ENCODE measurements at places on chromosomes 13 and 19. TPM values are rescaled to one million over a fixed set of nuclear protein-coding genes. Genes with fewer than 3 reads are reported as not detected.
A peak's percentile ranks its signal among the peaks of the same experiment; 100 is the strongest.

Gene DCT
- total RNA-seq, result 0.06 TPM

- no peak overlapping the region for H3K4me3 ChIP-seq
- no peaks in the 10 kb centered on the region for H3K27me3 ChIP-seq
- DNase-seq, result no peak
- H3K36me3 ChIP-seq, result no peaks in the 10 kb centered on the region
- no peak overlapping the region for H3K27ac ChIP-seq
These were observed 85.7 kb downstream of the CYSLTR2 start for GRCh38 chr13:48739386-48739964.

DNA sequence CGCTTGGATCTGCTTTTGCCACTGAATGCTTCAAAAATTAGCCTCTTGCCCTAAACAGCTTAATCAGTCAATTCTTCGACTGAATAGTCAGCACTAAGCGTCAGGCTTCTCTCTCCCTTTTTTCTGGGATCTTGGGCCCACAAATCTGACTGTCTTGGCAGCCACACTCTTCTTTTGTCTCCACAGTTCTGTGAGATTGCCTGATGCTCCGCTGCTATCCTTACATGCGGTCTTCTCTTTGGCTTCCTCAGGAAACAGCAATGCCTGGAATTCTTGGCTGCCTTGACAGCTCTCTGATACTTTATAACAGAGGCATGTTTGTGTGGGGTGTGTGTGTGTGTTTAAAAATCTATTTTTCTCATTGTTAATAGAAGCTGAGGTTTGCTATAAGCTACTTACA lies 32.6 kb downstream of the ERCC5 start:
- H3K4me3 ChIP-seq, result no peak overlapping the region
- no peaks in the 10 kb centered on the region for H3K36me3 ChIP-seq
- no peaks in the 10 kb centered on the region for H3K27me3 ChIP-seq
- no peaks in the 10 kb centered on the region for H3K4me1 ChIP-seq
- DNase-seq, result no peak

- no peaks in the 10 kb centered on the region for H3K27me3 ChIP-seq
- H3K4me3 ChIP-seq, result no peak overlapping the region
- no peak for DNase-seq
- H3K27ac ChIP-seq, result no peak overlapping the region
- no peaks in the 10 kb centered on the region for H3K36me3 ChIP-seq
These were observed 58.8 kb downstream of the SLC10A2 start for GRCh38 chr13:103007427-103007762.

GRCh38 chr13:37344056-37344455 lies 238.6 kb upstream of the CSNK1A1L start:
- no peaks in the 10 kb centered on the region for H3K36me3 ChIP-seq
- H3K27ac ChIP-seq, result no peak overlapping the region
- no peak for DNase-seq
- no peaks in the 10 kb centered on the region for H3K4me1 ChIP-seq
- H3K27me3 ChIP-seq, result no peaks in the 10 kb centered on the region

- no peaks in the 10 kb centered on the region for H3K27me3 ChIP-seq
- H3K4me3 ChIP-seq, result peak overlapping the region; percentile 63
- H3K4me1 ChIP-seq, result peaks cover 71% of the 10 kb centered on the region
- peak overlapping the region; percentile 90 for H3K27ac ChIP-seq
- no peak for DNase-seq
- H3K36me3 ChIP-seq, result no peaks in the 10 kb centered on the region
These were observed 997 bp upstream of the SAMD4B start for GRCh38 chr19:39341129-39341718.

- peak overlapping the region; percentile 84 for H3K27ac ChIP-seq
- peak overlapping the region; percentile 66 for H3K4me3 ChIP-seq
- peaks cover 17% of the 10 kb centered on the region for H3K4me1 ChIP-seq
- no peaks in the 10 kb centered on the region for H3K36me3 ChIP-seq
These were observed 47.1 kb downstream of the TGDS start for GRCh38 chr13:94548821-94549231.

Gene CHMP2A
- 120 TPM for total RNA-seq

- H3K4me1 ChIP-seq, result no peaks in the 10 kb centered on the region
- DNase-seq, result no peak
- H3K27me3 ChIP-seq, result no peaks in the 10 kb centered on the region
- H3K27ac ChIP-seq, result no peak overlapping the region
- no peak overlapping the region for H3K4me3 ChIP-seq
- no peaks in the 10 kb centered on the region for H3K36me3 ChIP-seq
These were observed 205.4 kb downstream of the PDS5B start for GRCh38 chr13:32791545-32792172.

Gene LYPD5
- 2.2 TPM for total RNA-seq

- H3K4me3 ChIP-seq, result peak overlapping the region; percentile 9
- no peaks in the 10 kb centered on the region for H3K27me3 ChIP-seq
- H3K36me3 ChIP-seq, result no peaks in the 10 kb centered on the region
- H3K27ac ChIP-seq, result peak overlapping the region; percentile 88
These were observed 6.4 kb upstream of the TPM4 start for GRCh38 chr19:16069813-16070365.

GRCh38 chr19:16771618-16772017 lies 52.0 kb downstream of the NWD1 start:
- no peaks in the 10 kb centered on the region for H3K4me1 ChIP-seq
- DNase-seq, result peak; percentile 72
- no peak overlapping the region for H3K27ac ChIP-seq
- H3K27me3 ChIP-seq, result no peaks in the 10 kb centered on the region

Gene CYP4F22
- total RNA-seq, result 0.15 TPM

DNA sequence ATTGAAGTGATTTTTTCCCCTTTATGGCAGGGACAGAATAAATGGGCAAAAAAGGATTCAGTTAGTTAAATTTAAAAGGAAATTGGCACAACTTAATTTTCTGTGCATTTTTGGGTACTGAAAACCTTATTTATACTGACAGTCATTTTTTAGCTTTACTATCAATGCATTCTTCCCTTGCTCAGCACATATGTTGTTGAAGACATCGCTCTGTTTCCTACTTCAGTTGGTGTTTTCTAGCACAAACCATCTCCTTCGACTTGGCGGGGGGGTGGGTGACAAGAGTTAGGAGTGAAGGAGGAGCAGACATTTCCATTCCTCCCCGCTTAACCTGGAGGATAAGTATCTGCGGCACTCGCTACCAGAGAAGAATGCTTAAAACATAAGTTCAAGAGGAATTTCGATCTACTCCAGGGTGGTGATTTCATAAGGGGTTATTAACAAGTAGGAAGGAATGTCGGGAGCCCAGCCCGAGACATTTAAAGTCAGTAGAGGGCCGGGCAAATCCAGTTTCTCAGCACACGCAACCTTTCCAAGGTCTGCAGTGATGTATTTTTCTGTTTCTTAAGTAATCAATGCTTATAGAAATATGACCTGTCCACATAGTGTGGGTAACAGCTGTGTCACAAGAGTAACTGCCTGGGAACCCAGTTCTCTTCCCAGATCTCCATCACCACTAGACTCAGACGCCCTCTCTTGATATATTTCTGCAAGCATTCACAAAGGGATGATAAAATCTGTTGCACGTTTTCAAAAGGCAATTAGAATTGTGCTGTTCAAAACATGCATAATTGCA lies 525.8 kb downstream of the MYO16 start:
- no peak for DNase-seq
- no peaks in the 10 kb centered on the region for H3K27me3 ChIP-seq
- no peaks in the 10 kb centered on the region for H3K4me1 ChIP-seq

DNA sequence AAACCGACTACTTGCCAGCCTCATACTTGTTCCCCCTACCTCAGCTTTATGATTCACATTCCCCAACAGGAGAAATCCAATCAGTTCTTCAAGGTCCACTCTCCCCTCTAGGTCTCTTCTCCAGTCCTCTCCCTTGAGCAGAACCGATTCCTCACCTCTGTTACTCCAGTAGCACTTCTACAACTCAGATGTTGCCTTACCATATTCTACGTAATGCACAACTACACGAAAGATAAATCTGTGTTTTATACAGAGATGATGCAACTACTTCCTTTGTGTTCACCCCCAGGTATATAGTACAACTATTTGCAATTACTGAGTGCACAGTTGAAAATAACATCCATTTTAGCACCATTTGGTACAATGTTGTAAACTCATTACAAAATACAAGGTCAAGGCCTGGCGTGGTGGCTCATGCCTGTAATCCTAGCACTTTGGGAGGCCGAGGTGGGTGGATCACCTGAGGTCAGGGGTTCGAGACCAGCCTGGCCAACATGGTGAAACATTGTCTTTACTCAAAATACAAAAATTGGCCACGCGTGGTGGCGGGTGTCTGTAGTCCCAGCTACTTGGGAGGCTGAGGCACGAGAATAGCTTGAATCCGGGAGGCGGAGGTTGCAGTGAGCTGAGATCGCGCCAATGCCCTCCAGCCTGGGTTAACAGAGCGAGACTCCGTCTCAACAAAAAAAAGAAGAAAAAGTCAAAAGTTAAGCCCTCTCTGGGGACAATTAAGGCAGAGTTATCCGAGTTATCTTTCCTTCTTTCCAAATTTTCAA lies 2.8 kb upstream of the WBP4 start:
- no peak for DNase-seq
- peak overlapping the region; percentile 74 for H3K4me3 ChIP-seq
- no peaks in the 10 kb centered on the region for H3K36me3 ChIP-seq

DNA sequence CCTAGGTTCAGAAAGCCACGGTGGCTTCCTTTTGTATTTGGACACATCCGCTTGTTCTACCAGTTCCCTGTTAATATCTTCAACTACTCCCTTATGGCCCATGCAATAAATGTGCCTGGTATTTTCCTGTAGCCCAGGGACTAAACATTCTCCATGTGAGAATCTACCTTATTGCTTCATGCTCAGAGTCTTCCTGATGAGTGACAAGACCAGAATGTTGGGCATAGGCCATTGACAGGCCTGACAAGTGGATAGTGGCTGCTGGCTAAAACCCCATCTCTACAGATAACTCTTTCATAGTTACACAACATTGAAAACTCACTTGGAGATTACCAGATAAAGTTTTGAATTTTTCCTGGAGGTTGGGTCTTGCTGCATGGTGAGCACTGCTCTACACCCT lies 449.9 kb downstream of the HS6ST3 start:
- H3K4me3 ChIP-seq, result no peak overlapping the region
- no peak overlapping the region for H3K27ac ChIP-seq
- H3K36me3 ChIP-seq, result no peaks in the 10 kb centered on the region
- H3K4me1 ChIP-seq, result no peaks in the 10 kb centered on the region
- DNase-seq, result no peak

GRCh38 chr13:20984879-20985278 lies 76.5 kb downstream of the LATS2 start:
- H3K27me3 ChIP-seq, result no peaks in the 10 kb centered on the region
- DNase-seq, result no peak

Gene PCDH9
- 11.6 TPM for total RNA-seq

GRCh38 chr13:36530050-36530789 lies 97.9 kb downstream of the CCNA1 start:
- no peak overlapping the region for H3K4me3 ChIP-seq
- H3K27me3 ChIP-seq, result no peaks in the 10 kb centered on the region
- H3K27ac ChIP-seq, result no peak overlapping the region

DNA sequence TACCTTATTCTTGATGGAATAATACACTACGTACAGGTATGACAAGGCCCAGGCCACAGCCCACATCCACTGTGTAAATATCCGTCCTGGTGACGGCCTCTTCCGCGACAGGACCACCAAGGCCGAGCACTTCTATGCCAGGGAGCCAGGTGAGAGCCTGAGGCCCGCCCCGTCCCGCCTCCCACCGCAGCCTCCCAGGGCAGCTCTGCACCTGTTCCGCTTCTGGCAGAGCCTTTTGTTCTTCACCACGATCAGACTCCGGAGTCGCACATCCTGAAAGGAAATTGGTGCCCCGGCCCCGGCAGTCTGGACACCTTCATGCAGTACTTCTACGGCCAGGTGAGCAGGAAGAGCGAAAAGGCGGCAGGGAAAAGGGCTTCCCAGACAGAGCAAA lies 10.6 kb upstream of the ZNF358 start:
- no peak for DNase-seq
- no peaks in the 10 kb centered on the region for H3K36me3 ChIP-seq
- H3K4me3 ChIP-seq, result peak overlapping the region; percentile 30
- no peak overlapping the region for H3K27ac ChIP-seq
- peaks cover 43% of the 10 kb centered on the region for H3K4me1 ChIP-seq

GRCh38 chr19:17183271-17183761 lies 31.8 kb upstream of the USE1 start:
- H3K36me3 ChIP-seq, result no peaks in the 10 kb centered on the region
- H3K27me3 ChIP-seq, result no peaks in the 10 kb centered on the region
- no peak for DNase-seq
- H3K4me3 ChIP-seq, result no peak overlapping the region

Gene UBE2L5
- not detected for total RNA-seq

Gene DUS3L
- 15.8 TPM for total RNA-seq

- H3K4me1 ChIP-seq, result no peaks in the 10 kb centered on the region
- no peak overlapping the region for H3K27ac ChIP-seq
- H3K27me3 ChIP-seq, result no peaks in the 10 kb centered on the region
- H3K4me3 ChIP-seq, result no peak overlapping the region
- DNase-seq, result no peak
- no peaks in the 10 kb centered on the region for H3K36me3 ChIP-seq
These were observed 56.9 kb downstream of the RFC3 start for GRCh38 chr13:33874871-33875270.

DNA sequence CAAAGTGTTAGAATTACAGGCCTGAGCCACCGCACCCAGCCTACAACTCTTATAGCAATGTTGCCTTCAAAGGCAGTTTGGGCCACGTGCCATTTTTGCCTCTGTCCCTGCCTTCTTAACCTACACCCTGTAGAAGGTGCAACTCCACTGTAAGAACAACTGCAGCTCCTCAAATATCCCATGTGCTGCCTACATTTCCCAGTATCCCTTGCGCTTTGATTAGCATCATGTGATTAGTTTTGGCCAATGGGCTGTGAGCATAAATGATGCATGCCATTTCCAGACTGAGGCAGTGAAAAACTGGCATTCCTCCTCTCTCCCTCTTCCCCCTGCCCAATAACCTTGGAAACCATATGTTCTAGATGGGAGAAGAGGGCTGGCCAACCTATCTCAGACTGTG lies 75.2 kb upstream of the MRI1 start:
- H3K4me1 ChIP-seq, result no peaks in the 10 kb centered on the region
- H3K27me3 ChIP-seq, result peaks cover 6% of the 10 kb centered on the region
- H3K4me3 ChIP-seq, result no peak overlapping the region
- no peak for DNase-seq
- H3K27ac ChIP-seq, result no peak overlapping the region

Gene TMEM145
- total RNA-seq, result 0.32 TPM

- DNase-seq, result no peak
- no peaks in the 10 kb centered on the region for H3K36me3 ChIP-seq
- no peak overlapping the region for H3K4me3 ChIP-seq
- no peaks in the 10 kb centered on the region for H3K27me3 ChIP-seq
These were observed 40.2 kb downstream of the OLFM4 start for GRCh38 chr13:53068585-53069520.

Gene RNF225
- total RNA-seq, result 3.2 TPM

Gene DOCK6
- 97.9 TPM for total RNA-seq

GRCh38 chr19:49713236-49713845 lies 22.4 kb downstream of the CPT1C start:
- no peaks in the 10 kb centered on the region for H3K36me3 ChIP-seq
- DNase-seq, result no peak
- no peak overlapping the region for H3K27ac ChIP-seq
- H3K4me1 ChIP-seq, result no peaks in the 10 kb centered on the region
